Omental fat pad (tissue), 4 donors: ENCODE measurements at places on chromosomes 5 and 9.

DNA sequence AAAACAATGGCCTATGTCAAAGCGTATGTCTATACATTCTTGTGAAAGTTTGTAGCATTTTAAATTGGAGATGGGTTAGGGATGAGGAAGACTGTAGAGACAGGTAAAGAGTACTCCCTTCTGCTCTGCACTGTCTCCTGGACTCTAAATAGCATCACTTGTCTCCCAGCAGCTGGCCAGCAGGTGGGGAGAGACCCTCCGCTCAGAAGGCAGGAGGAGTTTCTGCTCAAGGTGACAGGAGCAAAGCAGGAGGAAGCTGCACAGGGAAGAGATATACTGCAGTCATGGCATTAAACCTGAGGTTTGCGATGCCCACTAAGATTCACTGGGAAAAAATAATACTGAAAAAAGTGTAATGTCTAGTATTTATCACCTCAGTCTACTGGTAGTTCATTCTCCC, 10.7 kb upstream of the ASTN2 start:
- DNase-seq, result no peak

DNA sequence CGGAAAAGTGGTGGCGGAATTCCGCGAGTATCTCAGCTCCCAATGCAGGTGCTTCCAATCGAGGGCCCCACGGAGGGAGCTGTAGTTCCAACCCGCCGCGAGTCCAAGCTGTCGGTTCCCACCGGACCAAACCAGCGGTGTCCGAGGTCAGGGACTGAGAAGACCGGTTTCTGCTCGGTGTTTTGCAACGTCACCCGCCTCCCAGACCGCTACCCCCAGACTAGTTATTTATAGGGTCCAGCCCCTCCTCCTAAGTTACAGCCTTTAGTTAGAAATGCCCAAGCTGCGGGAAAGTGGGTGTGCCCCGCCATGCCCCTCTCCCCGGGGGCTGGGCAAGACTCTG, 677 bp upstream of the MYORG start:
- peak; percentile 16 for DNase-seq

- DNase-seq, result no peak
Observed at GRCh38 chr5:174734571-174735497, 10.5 kb downstream of the MSX2 start.

DNA sequence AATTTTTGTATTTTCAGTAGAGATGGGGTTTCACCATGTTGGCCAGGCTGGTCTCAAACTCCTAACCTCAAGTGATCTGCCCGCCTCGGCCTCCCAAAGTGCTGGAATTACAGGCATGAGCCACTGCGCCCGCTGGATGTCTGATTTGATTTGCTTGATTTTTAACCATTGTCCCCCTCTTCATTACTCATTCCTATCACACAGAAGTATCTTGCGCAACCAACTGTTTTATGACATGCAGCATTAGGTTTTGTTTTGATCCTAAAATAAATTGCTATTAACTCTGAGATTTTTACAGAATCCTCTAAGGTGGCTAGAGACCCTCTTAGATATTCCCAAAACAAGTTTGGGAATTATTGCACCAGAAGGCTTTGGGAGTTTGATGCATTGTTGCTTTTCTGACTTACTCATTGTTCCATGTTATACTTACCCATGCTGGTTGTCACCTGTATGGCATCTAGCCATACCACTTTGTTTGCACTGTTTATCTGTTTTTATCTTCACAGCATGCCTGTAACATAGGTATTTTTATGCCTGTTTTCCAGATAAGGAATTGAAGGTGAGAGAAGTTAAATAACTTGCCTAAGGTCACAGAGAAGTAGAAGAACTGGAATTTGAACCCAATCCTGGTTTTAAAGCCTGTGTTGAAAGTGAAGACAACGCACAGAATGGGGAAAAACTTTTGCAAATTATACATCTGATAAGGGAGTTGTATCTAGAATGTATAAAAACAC, 35.9 kb upstream of the PWWP2A start:
- no peak for DNase-seq

DNA sequence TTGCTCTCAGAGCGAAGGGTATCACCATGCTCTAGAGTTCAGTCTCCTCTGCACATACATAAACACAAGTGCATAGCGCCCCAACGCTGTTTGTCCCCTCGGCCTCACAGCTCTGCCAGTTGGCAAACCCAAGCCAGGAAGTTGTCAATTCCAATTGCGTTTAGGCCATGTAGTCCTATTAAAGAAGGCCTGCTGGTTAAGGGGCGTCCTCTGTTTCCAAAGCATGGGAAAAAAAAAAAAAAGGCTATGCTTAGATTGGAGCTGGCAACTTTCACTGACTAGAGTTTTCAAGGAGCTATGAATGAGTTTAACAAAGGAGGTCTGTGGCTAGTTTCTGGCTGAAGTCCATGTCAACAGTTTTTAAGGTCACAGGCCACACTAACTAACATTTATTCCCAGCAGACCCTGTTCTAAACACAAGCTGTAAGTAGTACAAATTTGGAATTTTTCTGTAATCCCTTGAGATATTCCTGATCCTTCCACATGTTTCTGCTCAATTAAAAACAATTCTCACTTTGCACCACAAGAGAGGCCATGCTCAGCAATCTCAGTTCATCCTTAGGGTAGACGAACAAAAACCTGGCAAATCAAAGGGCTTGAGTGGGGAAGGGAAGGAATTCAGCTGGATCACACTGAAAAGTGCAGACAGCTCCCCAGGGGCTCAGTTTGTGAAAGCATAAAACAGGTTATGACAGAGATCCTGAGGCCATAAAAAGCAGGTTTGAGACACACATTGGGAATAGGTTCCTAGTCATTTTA, 187.7 kb downstream of the DENND1A start:
- DNase-seq, result no peak

DNA sequence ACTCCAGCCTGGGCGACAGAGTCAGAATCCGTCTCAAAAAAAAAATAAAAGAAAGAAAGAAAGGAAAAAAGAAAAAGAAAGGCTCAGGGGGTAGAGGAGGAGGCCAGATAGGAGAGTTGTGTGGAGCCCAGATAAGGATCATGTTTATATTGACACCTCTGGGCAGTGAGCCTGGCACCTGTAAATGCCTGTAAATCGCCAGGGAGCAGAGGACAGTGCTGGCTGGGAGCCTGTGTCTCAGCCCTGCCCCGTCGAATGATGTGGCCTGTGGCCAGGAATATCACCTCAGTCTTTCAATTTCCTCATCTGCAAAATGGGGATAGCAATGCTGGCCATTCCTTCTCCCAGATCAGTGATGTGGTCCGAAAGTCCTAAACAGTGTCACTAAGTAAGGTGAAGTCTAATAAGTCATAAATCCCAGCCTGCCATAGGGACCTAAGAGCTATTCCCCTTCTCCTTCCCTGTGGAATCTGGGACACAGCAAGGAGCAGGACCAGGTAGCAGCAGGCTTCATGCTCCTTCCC, 10.3 kb upstream of the ABO start:
- no peak for DNase-seq

DNA sequence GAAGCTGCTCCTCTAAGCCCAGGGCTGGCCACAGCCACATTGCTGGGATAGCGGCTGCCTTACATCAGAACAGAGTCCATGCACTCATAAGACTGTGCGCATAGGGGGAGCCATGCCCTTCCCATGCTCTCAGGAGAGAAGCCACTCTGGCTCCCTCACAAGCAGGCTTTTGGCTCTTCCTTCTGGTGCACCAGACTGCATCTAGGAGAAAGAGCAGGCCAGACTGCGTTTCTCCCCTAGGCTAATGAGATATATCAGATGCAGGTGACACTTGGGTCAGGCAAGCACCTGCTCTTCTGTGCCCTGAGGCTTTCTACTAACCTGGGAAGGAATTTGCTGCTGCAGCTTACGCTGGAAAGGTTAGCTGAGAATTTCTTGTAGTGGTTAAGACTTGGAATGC, 43.2 kb upstream of the BRINP1 start:
- DNase-seq, result no peak

GRCh38 chr9:132840980-132841379, 37.1 kb downstream of the AK8 start:
- no peak for DNase-seq

DNA sequence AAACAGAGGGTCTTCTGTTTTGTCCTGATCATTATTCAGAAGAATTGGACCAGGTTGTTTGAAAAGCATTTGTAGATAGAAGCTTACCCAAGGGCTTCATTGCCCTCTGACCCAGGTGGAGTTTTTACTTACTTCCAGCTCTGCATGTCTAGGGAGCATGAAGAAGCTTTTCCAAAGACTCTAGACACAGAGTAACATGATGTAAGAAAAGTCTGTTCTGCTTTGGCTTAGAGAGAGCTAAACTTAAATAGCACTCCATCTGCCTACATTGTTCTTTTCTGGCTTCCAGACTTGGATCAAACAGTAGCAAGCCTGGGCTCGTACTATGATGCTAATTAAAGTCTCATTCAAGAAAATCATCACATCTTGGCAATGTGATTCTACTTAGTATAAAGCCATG, 112.1 kb downstream of the SNCAIP start:
- DNase-seq, result no peak
